ENCODE measurements at places on chromosomes 16 and 17. TPM values are rescaled to one million over a fixed set of nuclear protein-coding genes. Genes with fewer than 3 reads are reported as not detected.

The ICAM2 gene
- 15.1 TPM for polyA plus RNA-seq

GRCh38 chr16:56120447-56121155 is 70.7 kb upstream of the GNAO1 start:
- no peak for DNase-seq

DNA sequence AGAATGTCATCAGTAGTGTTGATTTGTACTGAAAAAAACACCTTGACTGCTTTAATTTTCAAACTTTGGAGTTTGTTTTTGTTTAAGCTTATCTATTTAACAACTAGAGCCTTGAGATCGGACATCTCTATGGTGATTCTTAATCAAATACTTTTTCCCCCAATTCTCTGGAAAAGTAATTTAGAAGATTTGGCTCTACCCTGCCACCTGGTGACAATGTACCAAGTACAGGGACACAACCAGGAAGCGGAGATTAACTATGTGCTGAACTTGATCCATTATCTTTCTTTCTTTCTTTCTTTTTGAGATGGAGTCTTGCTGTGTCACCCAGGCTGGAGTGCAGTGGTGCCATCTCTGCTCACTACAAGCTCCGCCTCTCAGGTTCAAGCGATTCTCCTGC is 30.8 kb downstream of the USP43 start:
- no peak for DNase-seq

The PGAP3 gene
- polyA plus RNA-seq = 31.8 TPM

The ZFP3 gene
- 9.9 TPM for polyA plus RNA-seq

The CCL1 gene
- polyA plus RNA-seq = not detected

The KRTAP9-8 gene
- polyA plus RNA-seq = not detected

DNA sequence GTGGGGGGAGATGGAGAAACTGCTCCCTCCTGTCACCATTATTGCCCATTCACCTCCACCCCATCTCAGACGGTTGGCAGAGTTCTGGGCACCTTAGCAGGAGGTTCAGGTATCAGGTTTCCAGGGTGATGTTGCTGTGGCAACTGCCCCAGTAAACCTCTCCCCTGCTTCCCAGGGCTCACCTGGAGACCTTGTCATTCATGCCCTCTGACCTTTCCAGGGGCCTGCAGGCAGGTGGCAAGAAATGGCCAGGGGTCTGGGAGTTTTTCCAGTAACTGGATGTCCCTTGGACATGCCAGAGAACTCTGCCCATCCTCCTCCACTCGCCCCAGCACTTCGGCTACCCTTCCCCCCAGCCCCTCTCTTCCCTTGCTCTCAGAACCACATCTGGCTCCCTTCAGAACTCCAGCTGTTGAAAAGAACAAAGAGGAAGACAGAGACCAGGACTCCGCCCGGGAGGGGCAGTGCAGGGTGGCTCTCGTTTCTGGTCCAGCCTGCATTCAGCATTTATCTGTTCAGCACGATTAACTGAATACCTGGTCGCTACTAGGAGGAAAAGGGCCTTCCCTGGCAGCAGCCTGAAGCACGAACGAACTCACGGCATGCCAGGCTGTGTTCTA is 8.5 kb downstream of the MLLT6 start:
- DNase-seq = no peak

- peak; percentile 81 for DNase-seq
Measured at GRCh38 chr17:1997289-1997926, 27.7 kb downstream of the RTN4RL1 start.

DNA sequence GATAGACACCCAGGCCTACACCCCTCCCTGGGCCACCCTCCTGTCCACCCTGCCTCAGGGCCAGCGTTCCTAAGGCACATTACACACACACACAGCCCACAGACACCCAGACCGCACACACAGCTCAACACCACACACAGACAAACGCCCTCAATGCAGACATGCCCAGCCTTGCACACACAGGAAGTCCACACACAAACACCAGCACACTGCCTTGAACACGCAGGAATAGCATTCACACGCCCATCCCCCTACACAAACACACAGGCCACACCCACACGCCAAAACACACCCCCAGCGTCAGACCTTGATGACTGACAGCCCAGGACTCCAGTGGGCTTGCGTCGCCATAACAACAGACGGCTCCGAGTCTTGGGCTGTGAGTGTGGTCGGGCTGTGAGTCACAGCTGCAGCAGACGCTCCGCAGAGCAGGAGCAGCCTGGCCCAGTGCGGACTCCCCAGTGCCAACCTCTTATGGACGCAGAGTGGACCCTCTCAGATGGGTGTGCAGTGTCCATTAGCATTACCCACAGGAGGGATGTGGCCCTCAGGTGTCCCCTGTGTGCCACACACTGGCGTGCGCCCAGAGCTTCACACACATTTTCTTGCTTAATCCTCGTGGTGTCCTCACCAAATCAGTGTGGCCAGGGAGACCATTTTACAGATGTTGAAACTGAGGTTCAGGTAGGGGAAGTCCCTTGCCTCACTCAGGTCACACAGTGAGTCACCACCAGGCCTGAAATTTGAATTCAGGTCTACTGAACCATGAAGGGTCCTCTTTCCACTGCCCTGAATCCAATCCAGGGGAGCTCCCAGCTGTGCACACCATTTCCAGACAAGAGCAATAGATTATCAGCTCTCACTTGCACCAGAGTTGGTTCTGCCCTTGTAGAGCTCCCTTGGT is 17.8 kb upstream of the RAI1 start:
- peak; percentile 69 for DNase-seq

- no peak for DNase-seq
Measured at GRCh38 chr17:75640556-75641119, 7.4 kb downstream of the SMIM5 start.

The PDILT gene
- polyA plus RNA-seq = not detected

DNA sequence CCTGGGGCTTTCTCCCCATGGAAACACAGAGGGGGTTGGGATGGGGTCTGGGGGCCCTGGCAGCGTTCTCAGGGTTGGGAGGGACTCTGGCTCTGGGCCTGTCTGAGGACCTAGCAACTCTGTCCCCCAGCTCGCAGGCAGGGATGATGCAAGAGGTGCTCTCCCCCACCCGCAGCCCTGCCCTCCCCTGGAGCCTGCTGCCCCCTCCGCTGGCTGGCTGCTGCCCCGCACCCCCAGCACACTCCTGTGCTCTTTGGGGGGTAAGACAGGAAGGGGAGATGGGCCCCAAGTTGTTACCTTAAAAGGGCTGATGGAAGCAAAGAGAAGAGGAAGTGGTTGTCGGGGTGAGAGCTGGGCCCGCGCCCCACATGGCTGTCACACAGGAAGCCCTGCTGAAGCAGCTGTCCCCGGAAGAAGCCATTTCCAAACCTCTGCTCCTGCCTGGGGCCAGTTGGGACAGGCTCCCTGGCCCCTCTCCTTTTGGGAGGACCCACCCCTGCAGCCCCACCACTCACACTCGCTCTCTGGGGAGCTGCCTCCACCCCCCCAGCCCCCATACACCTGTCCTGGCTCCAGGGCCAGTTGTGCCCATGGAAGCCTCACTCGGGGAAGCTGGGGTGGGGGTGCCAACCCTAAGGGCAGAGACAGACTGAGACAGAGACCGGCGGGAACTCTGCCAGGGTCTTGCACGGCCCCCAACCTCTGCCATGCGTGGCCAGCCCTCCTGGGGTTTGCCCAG is 2.5 kb downstream of the CORO1A start:
- no peak for DNase-seq

DNA sequence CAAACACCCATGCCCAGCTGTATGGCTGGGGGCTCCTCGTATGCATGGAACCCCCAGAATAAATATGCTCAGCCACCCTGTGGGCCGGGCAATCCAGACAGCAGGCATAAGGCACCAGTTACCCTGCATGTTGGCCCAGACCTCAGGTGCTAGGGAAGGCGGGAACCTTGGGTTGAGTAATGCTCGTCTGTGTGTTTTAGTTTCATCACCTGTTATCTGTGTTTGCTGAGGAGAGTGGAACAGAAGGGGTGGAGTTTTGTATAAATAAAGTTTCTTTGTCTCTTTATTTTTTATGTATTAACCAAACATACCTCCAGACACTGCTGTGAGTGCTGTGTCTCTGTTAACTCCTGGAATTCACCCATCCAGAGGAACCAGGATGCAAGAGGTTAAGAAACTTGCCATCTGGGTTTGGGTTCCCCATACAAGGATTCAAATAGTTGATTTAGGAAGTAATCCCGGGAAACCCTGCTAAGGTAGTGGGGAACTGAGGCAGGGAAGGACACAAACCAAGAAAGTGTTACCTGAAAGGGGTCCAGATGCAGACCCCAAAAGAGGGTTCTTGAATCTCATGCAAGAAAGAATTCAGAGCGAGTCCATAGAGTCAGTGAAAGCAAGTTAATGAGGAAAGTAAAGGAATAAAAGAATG is 37.4 kb upstream of the IL21R start:
- peak; percentile 89 for DNase-seq

DNA sequence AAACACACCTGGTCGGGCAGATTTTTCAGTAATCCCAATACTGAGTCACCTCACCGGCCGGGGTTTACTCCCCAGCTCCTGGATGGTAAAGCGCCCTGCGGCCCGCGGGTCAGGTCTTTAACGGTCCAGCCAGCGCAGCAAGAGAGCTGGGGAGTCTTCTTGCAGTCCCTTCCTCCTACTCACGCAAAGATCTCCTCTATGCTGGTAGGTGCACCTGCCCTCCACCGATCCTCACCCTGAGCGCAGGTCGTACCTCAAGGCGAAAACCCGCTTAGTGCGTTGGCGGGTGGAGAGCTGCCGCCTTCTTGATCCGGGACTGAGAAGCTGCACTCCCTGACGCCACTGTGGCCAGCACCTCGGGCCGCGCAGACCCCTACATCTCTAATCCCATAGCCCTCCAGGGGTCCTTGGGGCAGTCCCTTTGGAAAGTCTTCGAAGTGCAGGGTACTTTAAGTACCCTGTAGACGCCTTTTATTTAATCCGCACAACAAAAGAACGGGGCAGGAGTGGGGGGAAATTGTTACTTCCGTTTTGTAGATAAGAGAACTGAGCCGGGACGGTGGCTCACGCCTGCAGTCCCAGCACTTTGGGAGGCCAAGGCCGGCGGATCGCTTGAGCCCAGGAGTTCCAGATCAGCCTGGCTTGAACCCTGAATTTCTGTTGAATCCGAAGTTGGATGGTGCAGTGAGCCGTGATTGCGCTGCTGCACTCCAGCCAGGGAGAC is 10.4 kb upstream of the HOXB13 start:
- no peak for DNase-seq

The ABI3 gene
- polyA plus RNA-seq = 9.3 TPM

The BICDL2 gene
- 14.0 TPM for polyA plus RNA-seq

GRCh38 chr16:66786551-66786950 is 14.8 kb downstream of the TERB1 start:
- DNase-seq = no peak

- no peak for DNase-seq
Measured at GRCh38 chr17:142876-143784, 5.8 kb downstream of the SCGB1C2 start.

GRCh38 chr17:30117675-30118081 is 1.1 kb downstream of the NSRP1 start:
- DNase-seq = no peak

DNA sequence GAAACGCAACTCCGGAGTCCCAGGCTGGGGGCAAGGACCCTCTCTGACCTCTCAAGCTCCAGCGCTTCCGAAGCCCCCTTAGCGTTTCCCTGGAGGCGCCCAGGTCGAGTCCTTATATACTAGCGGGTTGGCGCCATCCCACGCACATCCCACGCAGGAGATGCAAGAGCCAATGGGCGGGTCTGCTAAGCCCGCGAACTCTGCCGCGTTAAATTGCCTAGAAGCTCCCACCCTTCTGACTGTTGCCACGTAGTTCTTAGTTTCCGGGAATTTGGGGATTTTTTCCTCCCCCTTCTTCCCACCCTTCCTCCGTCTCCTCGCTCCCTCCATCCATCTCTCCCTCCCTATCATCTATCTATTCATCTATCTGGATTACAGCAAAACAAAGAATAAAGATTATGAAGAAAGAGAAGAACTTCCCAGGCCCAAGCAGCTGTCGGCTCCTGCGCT is at the start of gene SLFN11:
Gene SLFN11, minus strand, starts transcription at position 88 of the 450 bp plus-strand sequence. CDS start 9,814 bp downstream, outside the sequence.
- DNase-seq = peak; percentile 48

GRCh38 chr17:46820592-46821450 is 2.3 kb upstream of the WNT3 start:
- DNase-seq = no peak

The CMTM2 gene
- 0.25 TPM for polyA plus RNA-seq

DNA sequence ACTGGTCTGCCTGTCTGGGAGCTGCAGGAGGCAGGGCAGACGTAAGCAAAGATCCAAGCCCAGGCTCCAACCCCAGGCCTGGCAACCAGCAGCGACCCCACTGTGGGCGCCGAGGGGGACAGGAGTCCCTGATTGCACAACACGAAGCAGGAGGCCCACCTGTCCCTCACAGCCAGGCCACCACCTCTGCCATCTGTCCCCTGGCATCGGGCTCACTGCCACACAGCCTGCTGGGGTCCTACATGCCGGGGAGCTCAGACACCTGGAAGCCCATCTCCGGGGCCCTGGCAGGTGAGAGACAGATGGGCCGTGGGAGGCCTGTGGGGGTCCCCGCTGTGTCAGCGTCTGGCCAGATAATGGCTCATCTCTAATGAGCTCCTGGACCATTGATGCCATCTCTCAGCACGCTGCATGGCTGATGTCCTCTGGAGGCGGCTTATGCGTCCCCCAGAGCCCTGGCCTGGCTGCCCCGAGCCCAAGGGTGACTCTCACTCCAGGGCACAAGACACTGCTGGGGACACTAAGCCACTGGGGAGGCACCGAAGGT is 11.3 kb upstream of the RASD1 start:
- DNase-seq = no peak

DNA sequence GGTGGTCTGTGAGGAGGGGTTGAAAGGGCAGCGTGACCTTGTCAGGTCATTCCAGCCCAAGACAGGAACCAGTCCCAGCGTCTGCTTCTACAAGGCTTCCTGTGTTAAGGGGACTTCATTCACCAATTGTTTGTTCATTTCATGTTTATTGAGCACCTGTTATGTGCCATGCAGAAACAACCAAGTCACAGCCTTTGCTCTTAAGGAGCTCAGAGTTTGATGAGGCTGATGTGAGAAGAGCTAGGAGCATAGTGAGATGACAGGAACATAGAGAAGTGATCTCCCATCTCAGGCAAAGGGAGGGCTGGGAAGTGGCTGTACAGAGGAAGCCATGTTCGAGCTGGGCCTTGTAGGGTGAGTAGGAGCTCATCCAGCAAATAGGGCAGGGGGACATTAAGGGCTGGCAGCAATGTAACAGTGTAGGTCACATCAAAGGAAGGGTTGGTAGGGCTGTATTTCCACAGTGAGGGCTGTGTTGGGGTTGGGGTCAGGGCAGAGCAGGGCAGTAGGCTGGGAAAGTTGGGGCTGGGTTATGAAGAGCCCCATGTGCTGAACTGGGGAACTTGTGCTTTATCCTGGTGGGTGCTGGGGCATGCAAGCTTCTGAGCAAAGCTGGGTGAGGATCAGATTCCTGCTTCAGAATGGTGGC is 79.8 kb downstream of the ARHGAP23 start:
- DNase-seq = no peak

DNA sequence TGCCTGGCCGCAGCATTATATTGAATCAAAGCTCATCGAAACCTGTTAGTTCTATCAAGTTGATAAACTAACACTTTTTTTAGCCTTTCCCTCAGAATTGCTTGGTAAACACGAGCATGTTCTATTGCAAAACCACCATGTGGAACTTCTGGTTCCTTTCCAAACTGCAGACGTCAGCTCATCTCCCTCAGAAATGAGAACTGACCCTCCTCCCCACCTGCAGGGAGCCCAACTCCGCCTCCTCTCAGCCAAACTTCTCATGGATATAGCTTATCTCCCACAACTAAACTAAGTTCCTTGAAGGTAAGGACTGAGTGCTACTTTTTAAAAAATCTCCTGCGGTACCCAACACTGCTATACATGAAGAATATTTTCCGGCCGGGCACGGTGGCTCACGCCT is 6.7 kb downstream of the SHMT1 start:
- no peak for DNase-seq

- no peak for DNase-seq
Measured at GRCh38 chr16:24729951-24730815, 732 bp downstream of the TNRC6A start.

The RND2 gene
- 1.8 TPM for polyA plus RNA-seq

GRCh38 chr16:11256661-11257130 is 692 bp upstream of the SOCS1 start:
- peak; percentile 71 for DNase-seq
